ENCODE measurements at places on chromosomes 13 and 19. TPM values are rescaled to one million over a fixed set of nuclear protein-coding genes. Genes with fewer than 3 reads are reported as not detected.

CD33 gene
- 6.2 TPM for total RNA-seq

FGF9 gene
- 0.99 TPM for total RNA-seq

IL17D gene
- total RNA-seq, result 0.15 TPM

CGB8 gene
- total RNA-seq, result not detected

LRCH1 gene
- total RNA-seq, result 20.9 TPM

CYP4F3 gene
- 0.26 TPM for total RNA-seq

PROZ gene
- not detected for total RNA-seq

PSG7 gene
- total RNA-seq, result not detected

CBLC gene
- not detected for total RNA-seq

CYP4F2 gene
- not detected for total RNA-seq

SAMD1 gene
- total RNA-seq, result 60.4 TPM

RASAL3 gene
- 166 TPM for total RNA-seq

ZNF540 gene
- 1.6 TPM for total RNA-seq

SLITRK1 gene
- not detected for total RNA-seq

PLVAP gene
- not detected for total RNA-seq

GRCh38 chr13:59701261-59701660 is 462.5 kb downstream of the DIAPH3 start:
- DNase-seq, result no peak

GRCh38 chr19:11323601-11324078 is 15.8 kb downstream of the RAB3D start:
- DNase-seq, result no peak

GRCh38 chr13:40994581-40995230 is 24.4 kb downstream of the ELF1 start:
- no peak for DNase-seq

DNA sequence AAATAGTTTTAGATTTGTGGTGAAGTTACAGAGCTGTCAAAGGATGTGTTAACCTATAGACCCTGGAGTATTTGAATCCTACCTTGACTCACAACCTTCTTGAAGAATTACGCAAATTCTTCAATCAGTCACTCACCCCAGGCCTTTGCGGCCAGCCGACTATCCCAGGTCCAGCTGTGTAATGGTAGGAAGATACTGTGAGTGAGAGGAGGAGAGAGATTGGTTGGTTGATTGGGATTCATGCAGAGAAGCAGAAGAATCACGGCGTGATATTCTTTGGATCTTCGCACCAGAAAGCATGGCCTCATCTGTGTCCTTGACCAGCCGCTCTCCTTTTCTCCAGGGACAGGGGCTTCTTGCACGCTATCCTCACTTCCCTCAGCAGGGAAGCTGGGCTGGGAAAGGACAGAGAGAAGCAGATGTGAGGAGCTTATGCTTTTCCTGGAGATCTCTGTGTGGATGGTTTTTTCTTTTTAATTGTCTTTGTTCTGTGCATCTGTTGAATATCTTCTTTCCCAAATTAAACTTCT is 249.1 kb downstream of the GGACT start:
- DNase-seq, result no peak

GRCh38 chr19:1762243-1763117 is 9.2 kb downstream of the ONECUT3 start:
- no peak for DNase-seq

GRCh38 chr19:18208098-18208951 is 4.5 kb upstream of the RAB3A start:
- peak; percentile 59 for DNase-seq

GRCh38 chr13:110119935-110120905 is 186.7 kb downstream of the COL4A1 start:
- DNase-seq, result no peak

DNA sequence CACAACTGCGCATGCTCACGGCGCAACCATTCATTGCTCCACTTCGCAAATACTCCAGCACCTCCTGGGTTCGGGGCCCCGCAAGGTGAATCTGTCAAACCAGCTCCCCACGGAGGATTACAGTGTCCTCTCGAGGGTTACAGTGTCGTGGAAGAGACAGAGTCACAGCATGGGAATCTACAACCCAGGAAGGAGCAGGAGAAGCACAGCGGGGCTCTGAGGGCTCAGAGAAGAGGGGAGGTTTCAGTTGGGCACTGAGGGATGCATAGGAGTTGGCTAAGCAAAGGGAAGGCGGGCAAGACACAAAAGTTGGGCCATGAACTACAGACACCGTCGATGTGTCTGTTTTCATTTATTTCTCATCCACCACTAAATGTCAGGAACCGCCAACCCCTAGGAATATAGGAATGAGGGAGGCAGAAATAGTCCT is 1.0 kb upstream of the GTF2F1 start:
- peak; percentile 86 for DNase-seq

DNA sequence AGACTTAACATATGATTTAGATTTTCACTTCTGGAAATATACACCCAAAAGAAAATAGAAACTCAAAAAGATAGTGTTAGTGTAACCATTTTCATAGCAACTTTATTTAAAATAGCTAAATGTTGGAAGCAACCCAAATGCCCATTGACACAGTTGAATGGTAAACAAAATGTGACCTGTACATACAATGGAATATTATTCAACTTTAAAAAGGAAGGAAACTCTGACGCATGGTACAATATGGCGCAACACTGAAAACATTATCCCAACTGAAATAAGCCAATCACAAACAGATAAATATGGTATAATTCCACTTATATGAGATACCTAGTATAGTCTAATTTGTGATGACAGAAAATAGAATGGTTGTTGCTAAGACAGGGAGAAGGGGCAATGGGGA is 1456.1 kb upstream of the MIR17HG start:
- no peak for DNase-seq

- DNase-seq, result no peak
Measured at GRCh38 chr19:29480507-29480906, 45.3 kb upstream of the VSTM2B start.

DNA sequence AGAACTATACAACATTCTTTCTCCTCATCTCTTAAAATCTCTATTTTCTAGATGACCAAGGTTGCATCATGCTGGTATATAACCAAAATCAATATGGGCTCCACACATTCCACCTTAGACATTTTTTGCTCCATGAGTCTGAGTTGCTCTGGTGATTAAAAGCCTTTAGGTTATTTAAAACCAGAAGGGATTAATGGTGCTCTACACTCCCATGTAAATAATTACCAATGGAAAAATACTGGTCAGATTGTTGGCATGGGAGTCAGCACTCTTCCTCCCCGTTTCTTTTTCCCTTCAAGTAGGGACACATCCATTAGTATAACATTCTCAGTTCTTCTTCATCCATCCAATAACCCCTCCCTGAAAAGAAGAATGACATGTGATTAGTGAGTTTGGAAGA is 747.7 kb downstream of the PCDH17 start:
- DNase-seq, result no peak

GRCh38 chr19:752652-753517 is 2.0 kb downstream of the MISP start:
- no peak for DNase-seq

DNA sequence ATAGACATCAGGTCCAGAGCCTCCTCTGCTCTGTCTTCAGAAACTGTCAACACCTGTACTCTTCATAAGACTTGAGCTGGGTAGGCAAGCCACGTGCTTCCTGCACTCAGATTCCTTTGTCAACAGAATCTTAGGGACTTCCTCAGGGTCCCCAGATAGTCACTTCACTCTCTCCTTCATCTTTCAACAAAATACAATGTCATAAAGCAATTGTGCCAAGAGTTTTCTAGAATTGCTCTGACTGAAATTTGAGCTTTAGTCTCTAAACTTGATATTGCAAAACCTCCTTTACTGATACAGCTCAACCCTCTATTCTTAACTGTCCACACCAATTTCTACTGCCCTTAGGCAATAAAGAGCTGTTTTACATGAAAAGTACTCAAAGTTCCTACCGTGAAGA is 179.9 kb downstream of the IRS2 start:
- no peak for DNase-seq

- peak; percentile 85 for DNase-seq
Measured at GRCh38 chr19:18292810-18293641, 11.6 kb upstream of the JUND start.

DNA sequence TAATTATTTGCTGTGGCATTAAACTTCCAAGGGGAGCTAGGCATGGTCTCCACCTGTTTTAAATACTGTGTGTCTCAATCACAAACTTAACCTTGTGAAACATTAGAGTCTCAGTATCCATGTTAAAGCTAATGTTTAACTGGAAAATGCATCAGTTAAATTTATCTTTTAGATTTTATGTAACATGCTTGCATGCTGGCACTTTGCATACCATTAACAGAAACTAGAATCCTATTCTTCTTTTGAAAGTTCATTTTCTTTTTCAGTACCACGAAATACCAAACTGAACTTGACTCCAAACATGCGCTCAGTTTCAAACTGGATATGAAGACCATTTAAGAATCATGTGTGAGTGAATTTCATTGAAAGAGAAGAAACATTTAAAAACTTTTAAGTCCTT is 328.9 kb upstream of the SLC10A2 start:
- DNase-seq, result no peak

DNA sequence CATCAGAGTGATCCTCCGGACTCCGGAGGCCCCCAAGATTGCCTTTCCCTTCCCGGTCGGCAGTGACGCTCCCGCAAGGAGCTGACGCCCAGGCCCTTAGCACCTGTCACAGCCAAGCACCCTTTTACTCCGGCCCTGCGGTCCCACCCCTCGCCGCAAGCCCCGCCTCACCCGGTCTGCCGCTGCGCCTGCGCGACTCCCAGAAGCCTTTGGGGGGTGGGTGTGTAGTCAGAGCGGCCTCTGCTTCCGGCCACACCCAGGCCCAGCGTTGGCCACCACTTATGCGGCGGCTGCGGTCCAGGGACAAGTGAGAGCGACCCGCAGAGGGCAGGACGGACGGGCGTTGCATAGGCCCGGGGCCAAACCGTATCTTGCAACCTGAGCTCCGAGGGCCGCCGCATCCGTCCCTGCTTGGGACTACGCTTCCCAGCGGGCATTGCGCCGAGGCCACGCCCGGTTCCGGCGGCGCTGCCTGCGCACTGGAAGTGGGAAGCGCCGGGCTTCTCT is 441 bp upstream of the ZFP28 start:
- DNase-seq, result peak; percentile 95

GRCh38 chr19:38834104-38834490 is 2.5 kb upstream of the ECH1 start:
- DNase-seq, result no peak

GRCh38 chr13:60990032-60990733 is 425.5 kb downstream of the PCDH20 start:
- DNase-seq, result no peak

GRCh38 chr19:46530636-46531035 is 35.0 kb upstream of the PNMA8B start:
- DNase-seq, result no peak

DNA sequence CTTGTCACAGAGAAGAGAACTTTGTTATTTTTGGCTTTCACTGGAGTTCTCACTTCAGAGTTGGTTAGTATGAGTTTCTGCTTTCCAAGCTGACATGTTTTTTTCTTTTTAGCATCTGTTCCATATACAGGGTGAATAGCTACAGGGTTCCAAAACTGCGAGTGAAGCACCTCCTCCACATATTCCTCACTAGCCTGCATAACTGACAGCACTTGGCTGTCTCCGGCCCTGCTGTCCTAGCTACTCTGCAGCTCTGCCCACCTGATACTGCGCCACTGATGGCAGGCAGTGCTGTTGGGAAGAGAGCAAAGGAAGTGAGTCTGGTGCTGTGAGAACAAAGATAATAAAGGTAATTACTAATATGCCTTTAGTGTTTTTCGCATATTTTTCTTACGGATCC is 6.8 kb downstream of the ATP8A2 start:
- no peak for DNase-seq

- DNase-seq, result no peak
Measured at GRCh38 chr19:17620696-17621095, 65.2 kb downstream of the COLGALT1 start.

GRCh38 chr13:66972659-66973058 is 257.5 kb downstream of the PCDH9 start:
- no peak for DNase-seq

GRCh38 chr19:9700229-9700981 is 25.5 kb upstream of the ZNF562 start:
- DNase-seq, result no peak

DNA sequence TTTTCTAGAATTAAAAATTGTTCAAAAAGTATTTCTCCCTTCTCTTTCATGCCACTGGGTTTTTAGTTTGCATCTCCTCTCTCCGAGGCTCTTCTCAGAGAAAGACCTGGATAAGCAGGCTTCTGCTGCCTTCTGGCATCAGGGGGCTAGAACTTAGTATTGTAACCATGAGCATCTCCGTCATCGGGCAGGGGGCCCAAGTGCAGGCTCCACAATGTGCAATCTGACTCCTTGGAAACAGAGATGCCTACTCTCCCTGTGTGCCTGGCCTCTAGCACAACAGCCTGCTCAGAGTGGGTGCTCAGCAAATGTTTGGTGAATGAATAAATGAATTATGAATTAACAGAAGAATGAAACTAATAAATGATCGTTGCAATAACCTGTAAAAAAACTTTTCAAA is 45.6 kb upstream of the MTIF3 start:
- no peak for DNase-seq

DNA sequence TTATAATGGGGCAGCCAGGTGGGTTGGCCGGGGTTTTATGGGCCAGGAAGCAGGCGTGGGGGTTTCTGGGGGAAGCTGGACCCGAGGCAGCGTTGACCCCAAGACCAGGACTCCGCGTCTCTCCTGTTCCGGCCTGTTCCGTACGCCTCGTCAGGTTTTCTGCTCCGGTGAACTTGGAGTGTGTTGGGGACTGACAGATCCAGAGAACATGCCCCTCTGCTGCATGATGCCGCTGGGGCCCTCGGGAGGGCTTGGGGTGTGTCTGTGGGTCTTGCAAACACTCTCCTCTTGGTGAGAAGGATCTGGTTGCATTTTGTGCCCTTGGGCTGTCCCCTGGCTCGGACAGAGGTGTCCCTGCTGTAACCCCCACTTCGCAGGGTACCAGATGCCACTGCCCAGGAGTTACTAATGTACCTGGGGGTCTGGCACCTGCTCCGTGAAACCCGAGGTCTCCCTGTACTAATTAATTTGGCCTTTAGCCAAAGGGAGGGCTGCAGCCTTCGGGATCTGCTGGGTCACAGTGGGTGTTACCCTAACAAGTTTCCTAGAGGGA is 15.6 kb downstream of the KDM4B start:
- DNase-seq, result no peak

GRCh38 chr13:25118378-25118905 is 22.5 kb downstream of the PABPC3 start:
- DNase-seq, result no peak

DNA sequence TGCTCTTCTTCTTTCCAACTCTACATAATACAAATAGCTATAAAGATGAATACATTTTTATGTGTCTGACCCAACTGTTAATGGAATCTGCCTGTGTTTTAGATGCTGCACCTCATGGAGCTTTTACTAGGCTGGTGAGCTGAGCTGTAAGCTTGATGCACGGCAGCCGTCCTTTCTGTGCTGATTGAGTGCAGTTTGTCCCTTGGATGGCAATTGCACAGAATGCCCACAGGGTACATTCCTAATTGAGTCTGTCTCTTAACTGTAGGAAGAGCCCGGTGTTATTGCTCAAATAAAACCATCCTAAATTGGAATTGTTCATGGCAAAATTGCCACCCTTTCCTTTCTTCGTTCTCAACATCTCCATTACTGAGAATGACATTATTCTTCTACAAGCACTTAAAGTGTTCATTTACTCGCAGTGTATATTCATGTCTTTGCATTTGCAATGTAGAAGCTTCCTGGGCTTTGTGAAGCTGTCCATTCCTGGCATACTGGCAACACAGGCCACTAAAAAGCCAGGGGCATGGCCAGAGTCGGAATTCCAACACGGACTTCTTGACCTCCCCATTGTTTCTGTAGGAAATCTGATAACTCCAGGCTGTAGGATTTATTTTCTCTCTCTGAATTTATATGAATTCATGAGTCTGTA is 85.8 kb downstream of the SLC10A2 start:
- DNase-seq, result no peak

- DNase-seq, result no peak
Measured at GRCh38 chr19:14379294-14380065, 1.8 kb upstream of the ADGRE5 start.

GRCh38 chr13:49776871-49777270 is 15.6 kb downstream of the KPNA3 start:
- no peak for DNase-seq

Measured in activated CD8-positive, alpha-beta memory T cell treated with anti-CD3 and anti-CD28 coated beads, Interleukin-2, amount 10 ng/mL, durations not matched to agents 7 days and 5 days (primary cell).